ENCODE measurements at places on chromosomes 3 and 15.

GRCh38 chr3:128584412-128585020 lies 66.1 kb downstream of the RPN1 start:
- no peak for DNase-seq

DNA sequence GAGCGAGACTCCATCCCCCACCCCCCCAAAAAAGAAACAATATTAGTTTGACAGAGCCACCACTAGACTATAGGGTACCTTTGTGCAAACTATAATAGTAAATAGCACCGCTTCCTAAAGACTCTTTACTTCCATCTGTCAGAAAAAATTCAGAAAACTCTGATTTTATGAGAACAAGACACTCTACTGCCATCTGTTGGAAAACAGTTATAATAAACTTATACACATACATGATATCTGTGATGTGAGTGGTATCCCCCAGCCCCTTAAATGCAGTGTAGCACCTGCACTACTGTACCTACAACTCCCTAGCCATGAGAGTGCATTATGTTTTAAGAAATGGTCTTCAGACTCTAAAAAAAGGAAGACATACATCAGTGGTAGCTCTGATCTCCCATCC lies 47.1 kb upstream of the CTDSPL start:
- DNase-seq, result no peak

DNA sequence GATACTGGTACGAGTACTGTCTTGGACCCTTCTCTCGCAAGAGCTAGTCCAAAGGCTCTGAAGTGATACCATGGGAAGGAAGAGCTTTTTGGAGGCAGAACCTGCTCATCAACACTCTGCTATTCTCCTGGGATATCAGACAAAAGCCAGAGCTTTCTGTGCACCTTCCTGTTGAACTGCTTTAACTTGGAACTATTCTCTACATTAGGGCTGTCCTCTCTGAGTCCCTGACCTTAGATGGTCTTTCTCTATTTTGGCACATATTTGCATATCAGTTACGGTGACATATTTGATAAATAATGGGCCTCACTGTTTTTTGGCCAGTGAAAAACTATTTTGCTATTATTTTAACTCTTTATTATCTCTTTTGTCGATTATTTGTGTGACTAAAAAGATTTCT lies 146.9 kb downstream of the TIGIT start:
- no peak for DNase-seq

DNA sequence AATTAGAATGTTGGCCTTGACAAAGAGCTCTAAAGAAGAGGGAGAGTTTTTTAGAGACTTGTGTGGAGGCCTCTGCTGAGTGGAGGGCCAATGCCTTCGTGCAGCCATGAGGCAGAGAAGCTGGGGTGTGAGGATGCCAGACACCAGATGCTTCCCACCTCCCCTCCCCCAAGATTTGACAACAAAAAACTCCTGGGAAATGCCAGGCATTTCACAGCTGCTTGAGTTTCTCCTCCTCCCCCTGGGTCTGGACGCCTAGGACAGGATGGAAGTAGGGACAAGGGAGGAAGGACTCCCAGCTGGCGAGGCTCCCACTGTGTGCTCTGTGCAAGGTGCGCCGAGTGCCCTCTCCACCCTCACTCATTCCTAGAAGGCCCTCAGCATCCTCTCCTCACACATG lies 20.1 kb downstream of the TGM4 start:
- DNase-seq, result no peak

GRCh38 chr3:61945657-61946056 lies 384.3 kb downstream of the PTPRG start:
- DNase-seq, result no peak

DNA sequence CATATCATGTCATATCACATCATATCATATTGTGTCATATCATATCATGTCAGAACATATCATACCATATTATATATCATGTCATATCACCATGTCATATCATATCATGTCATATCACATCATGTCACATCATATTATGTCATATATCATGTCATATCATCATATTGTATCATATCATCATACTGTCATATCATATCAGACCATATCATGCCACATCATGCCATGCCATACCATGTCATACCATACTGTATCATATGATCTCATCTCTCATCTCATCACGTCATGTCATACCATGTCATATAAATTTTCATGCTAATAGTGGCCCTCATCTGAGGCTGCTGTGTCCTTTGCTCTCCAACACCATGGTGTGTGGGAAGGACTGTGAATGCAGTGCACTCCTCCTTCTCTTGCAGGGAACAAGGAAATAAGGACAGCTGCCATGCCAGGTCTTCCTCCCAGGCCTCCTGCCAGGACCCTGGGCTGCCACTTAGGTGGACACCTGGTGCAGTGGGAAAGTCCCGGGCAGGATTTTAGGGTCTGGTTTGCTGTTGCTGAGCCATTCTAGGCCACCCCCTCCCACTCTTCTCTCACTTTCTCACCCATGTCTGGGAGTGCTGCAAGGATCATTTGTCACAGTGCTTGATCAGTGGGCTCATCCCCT lies 72.4 kb upstream of the TRPM1 start:
- DNase-seq, result no peak

- no peak for DNase-seq
Observed at GRCh38 chr3:132637590-132637989, 22.0 kb downstream of the ACAD11 start.

GRCh38 chr3:30343861-30344260 lies 262.5 kb upstream of the TGFBR2 start:
- no peak for DNase-seq

- DNase-seq, result no peak
Observed at GRCh38 chr3:52248816-52249547, 3.4 kb downstream of the PPM1M start.

DNA sequence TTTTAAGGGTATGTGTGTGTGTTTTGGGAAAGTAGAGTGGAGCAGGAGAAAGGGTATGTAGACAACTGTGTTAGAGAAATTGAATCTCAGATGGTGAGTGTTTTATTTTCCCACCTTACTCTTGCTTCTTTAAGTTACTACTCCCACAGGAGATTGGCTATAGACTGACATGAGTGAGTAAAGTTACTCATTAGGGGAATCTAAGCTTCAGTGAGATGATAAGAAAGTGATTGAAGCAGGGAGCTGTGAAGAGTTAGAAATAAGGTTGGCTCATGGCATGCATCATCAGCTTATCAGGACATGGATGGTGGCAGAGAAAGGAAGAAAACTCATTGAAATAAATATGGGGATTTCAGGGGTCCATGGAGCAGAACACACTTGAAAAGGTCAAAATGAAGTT lies 88.9 kb downstream of the MBNL1 start:
- no peak for DNase-seq

DNA sequence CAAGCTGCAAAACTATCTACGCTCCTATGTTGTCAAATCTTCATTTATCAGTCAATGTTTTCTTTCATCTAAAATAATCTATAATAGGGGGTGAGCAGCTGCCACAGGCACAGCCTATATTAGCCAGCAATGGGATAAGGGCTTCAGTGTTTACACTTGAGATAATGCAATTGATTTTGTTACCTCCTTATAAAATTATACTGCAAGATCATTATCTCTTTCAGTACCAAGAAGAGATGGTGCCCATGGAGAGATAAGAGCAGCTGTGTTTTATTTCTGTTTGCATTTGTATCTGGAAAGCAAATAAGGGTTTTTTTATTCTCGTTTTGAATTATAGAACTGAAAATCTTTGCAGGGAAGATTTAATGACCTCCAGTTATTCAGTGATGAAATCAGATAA lies 68.9 kb downstream of the PLD1 start:
- DNase-seq, result no peak

- no peak for DNase-seq
Observed at GRCh38 chr3:119140466-119140865, 5.5 kb upstream of the TEX55 start.

GRCh38 chr3:16338999-16339398 lies 74.0 kb downstream of the OXNAD1 start:
- no peak for DNase-seq

- no peak for DNase-seq
Observed at GRCh38 chr3:46896386-46896785, 18.9 kb downstream of the PTH1R start.

- no peak for DNase-seq
Observed at GRCh38 chr15:27481768-27482167, 510.8 kb downstream of the GABRG3 start.

GRCh38 chr15:63049783-63050371 lies 7.3 kb downstream of the TPM1 start:
- DNase-seq, result no peak

DNA sequence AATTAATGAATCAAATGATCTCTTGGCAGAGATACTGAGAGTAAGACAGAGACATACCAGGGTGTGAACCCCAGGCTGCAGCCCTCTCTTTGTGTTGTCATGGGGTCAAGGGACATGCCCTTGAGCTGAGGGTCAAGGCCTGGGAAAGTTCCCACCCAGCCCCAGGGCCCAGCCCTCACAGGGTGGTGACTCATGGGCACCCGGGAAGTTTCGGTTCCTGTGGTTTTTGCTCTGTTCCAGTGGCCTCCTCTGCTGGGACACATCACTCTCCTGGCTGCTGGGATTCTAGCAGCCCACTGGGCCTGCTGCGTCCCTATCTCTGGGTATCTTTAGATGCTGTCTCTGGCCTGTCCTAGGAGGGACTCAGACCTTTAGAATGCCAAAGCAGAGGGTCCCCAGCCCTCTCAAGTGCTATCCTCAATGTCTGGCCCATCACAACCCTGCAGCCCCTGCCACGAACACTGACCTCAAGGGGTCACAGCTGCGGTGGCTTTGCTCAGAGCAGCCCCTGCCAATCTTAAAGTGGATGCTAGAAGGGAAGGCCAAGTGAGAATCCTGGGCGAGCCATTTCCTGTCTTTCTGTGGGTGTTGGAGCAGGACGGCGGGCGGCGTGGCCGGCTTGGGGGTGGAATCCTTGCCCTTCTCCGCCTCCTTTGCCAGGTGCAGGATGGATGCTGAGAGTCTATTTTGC lies 148.4 kb upstream of the TLE3 start:
- no peak for DNase-seq

DNA sequence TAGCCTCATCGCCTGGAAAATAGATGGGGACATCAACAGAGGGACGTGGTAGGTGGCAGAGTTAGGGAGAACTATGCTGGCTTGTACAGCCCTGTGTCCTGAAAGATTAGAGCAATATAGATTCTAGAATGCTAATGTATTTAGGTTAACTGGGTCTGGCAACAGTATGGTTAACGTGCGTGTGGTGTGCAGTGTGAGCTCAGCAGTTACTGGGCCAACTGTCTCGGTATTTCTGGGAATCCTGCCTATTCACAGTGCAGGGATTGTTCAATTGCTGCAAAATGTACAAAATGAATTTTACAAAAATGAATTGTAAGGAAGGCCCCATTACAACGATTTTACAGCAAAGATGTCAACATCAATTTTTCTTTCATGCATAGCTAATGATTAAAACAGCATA lies 20.6 kb downstream of the MEIS2 start:
- DNase-seq, result no peak

DNA sequence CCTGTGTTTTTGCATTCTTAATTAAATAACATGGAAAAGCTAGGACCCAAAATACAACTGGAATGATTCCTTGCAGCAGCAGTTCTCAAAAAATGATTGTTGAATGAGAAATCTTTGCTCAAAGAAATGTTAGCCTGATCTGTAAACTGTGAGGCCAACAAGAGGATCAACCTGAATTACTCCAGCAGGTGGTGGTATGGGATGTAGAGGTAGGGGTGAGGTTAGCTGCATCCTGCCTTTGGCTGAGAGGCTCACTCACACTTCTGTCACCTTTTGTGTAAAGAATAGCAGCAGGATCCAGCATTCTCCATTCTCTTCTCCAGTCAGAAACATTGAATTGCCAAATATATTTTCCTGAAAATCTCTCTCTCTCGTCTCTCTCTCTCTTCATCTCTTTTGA lies 26.5 kb upstream of the FAM98B start:
- DNase-seq, result no peak

- DNase-seq, result no peak
Observed at GRCh38 chr3:72753495-72753894, 94.8 kb downstream of the SHQ1 start.

DNA sequence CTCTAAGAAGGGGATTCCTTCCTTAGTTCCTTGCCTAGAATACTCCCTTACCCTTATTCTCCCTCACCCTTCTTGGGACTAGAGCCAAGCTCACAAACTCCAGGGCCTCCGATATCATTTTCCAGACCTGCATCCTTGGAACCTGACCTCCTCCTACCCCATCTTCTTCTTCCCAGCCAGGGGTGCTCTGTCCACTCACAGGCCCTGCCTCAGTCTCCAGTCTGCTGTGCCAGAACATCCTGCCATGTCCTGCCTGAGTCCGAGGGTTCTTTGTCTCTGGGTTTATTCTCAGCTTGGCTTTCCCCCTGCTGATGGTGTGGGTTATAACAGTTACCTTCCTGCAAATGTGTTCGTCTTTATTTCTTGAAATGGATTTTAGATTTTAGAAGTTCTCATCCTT lies 59.9 kb upstream of the MCF2L2 start:
- DNase-seq, result no peak

DNA sequence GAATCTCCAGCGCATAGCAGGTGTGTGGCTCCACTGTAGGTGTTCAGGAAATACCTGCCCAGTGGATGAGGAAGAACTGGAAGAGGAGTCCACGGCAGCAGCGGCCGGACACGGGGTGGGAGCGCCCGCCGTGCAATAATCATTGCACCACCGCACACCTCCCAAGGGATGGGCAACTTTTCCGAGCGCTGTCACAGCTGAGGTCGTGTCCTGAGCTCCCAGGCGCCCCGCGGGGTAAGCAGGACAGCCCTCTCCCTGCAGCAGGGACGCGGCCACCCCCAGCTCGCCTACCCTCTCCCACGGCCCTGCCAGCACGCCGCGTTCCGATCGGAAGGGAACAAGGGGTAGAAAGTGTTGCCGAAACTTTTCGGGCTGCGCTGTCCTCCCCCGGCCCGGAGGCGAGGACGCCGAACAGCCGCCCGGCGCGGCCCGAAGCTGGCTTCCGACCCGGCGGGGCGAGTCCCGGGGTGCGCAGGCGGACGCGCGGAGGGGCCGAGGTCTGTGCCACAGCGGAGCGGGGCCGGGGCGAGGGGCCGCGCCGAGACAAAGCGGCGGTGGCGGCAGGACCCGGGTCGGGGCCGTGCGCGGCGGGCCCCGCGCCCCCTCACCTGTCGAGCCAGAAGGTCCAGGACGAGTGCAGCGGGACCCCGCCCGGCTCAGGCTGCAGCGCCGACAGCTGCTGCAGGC lies 475 bp downstream of the EIF4E3 start:
- no peak for DNase-seq

DNA sequence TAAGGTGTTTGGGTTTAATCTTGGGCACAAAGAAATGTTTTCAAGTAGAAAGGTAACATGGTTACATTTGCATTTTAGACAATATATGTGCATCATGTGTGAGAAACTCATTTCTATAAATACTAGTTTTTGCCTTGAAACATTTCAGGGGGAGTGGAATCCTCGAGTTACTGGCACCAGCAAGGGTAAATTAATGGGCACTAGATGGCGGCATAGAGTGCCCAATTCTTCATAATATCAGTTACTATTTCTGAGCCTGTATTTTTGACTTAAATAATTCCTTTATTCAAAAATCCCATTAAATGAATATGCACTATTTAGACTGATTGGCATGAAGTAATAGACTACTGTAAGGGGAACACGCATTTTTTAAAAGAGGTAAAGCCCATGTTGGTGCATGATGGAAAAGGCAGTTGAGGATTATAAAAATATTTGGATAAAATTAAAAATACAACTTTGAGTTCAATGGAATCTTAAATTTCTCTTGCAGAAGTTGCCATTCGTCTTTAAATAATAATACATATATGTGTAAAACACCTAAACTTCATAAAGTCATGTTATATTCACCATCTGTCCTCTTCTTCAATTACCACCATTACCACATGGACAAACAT lies 106.3 kb downstream of the ZBTB20 start:
- no peak for DNase-seq

- no peak for DNase-seq
Observed at GRCh38 chr3:2356298-2356950, 257.8 kb downstream of the CNTN4 start.

GRCh38 chr3:156559321-156559720 lies 4.4 kb upstream of the SSR3 start:
- DNase-seq, result no peak

All from activated CD8-positive, alpha-beta memory T cell treated with anti-CD3 and anti-CD28 coated beads for 1 hour (primary cell).